ENCODE measurements at places on chromosomes 3 and 15.
A peak's percentile ranks its signal among the peaks of the same experiment; 100 is the strongest.

GRCh38 chr15:73755946-73756345, 2.8 kb upstream of the INSYN1 start:
- H3K4me3 ChIP-seq: no peak overlapping the region
- H3K27me3 ChIP-seq: no peaks in the 10 kb centered on the region
- no peak for DNase-seq
- H3K27ac ChIP-seq: no peak overlapping the region

DNA sequence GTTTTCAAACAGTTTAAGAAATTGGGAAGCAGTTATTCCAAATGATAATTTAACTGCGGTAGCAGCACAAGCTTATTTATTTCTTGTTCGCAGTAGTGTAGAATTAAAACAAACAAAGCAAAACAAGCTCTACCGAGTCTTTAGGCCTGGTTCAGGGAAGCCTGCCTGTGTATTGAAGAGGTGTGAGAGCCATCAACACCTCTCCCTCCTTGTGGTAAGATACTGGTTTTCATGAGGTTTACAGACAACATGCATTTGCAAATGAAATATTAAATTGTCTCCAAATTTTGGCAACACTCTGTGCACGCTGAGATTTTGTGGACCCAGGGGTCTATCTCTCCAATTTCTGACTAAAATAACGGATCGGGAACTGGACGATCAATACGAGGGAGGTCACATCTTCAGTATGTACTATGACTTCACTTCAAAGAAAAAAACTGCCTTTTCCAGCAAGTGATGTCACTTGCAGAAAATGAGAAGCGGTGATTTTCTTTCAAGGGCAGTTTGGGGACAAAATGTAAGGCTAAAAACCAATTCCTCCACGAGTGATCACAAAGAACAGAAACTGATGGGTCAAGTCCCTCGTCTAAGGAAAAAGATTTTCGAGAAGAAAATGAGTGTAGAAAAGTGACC, 721 bp downstream of the ATR start:
- H3K4me3 ChIP-seq: peak overlapping the region; percentile 96
- no peaks in the 10 kb centered on the region for H3K27me3 ChIP-seq

- no peaks in the 10 kb centered on the region for H3K4me1 ChIP-seq
- H3K4me3 ChIP-seq: no peak overlapping the region
- H3K27me3 ChIP-seq: no peaks in the 10 kb centered on the region
- peaks cover 7% of the 10 kb centered on the region for H3K36me3 ChIP-seq
- no peak for DNase-seq
- H3K27ac ChIP-seq: no peak overlapping the region
These were observed 50.7 kb downstream of the MAP6D1 start for GRCh38 chr3:183774631-183775030.

DNA sequence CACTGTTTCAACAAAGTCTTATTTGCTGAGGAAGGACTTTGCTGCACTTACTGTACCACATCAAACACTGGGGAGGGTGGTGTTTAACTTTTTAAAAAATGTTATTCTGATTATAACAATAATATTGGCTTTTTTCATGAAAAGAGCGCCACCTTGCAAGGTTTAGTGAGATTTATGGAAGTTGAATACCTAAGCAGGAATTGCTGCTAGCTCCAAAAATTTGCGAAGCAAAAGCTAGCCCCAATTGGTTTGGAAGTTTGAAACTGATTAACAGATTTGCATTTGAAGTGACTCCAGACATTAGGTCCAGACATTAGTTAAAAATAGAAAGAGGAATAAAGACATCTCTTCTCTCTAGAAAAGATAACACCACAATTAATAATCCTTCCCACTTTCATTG, 6.7 kb downstream of the ZIC1 start:
- no peak overlapping the region for H3K4me3 ChIP-seq
- no peak for DNase-seq
- no peaks in the 10 kb centered on the region for H3K36me3 ChIP-seq
- H3K4me1 ChIP-seq: no peaks in the 10 kb centered on the region
- H3K27ac ChIP-seq: no peak overlapping the region

DNA sequence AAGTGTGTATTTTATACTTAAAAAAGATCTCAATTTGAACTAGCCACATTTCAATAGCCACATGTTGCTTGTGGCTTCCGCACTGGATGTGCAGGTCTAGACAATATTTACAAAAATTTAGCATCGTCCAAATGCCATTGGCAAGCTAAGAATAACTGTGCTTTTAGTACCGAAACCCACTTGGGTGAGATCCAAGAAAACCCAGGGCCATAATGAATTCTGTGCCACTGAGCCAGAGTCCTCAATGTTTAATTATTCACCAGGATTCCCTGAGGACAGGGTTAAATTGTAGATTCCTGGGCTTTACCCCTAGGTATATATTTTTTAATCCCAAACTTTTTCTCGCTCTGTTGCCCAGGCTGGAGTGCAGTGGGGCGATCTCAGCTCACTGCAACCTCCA, 22.9 kb upstream of the PTPRG start:
- no peaks in the 10 kb centered on the region for H3K27me3 ChIP-seq
- no peak for DNase-seq
- no peak overlapping the region for H3K4me3 ChIP-seq
- no peak overlapping the region for H3K27ac ChIP-seq

GRCh38 chr15:69812861-69813261, 284.9 kb downstream of the TLE3 start:
- DNase-seq: no peak
- H3K4me1 ChIP-seq: no peaks in the 10 kb centered on the region
- no peak overlapping the region for H3K4me3 ChIP-seq
- no peak overlapping the region for H3K27ac ChIP-seq
- H3K27me3 ChIP-seq: no peaks in the 10 kb centered on the region
- H3K36me3 ChIP-seq: no peaks in the 10 kb centered on the region

DNA sequence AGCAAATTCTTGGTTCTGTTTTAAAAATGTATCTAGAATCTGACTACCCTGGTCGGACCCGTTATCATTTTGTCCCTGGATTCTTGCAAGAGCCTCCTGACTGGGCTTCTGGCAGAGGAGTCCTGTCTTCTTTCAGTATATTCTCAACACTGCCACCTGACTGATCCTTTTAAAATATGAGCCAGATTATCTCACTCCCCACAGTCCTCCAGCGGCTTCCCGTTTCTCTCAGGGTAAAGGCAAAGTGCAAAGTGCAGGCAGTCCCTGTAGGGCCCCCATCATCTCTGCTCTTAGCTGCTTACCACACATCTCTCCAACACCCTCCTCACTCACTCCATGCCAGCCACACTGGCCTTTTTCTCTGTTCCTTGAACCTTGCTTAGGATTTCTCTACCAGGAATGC, 28.4 kb downstream of the CRTC3 start:
- peaks cover 32% of the 10 kb centered on the region for H3K4me1 ChIP-seq
- H3K27me3 ChIP-seq: no peaks in the 10 kb centered on the region
- no peak overlapping the region for H3K4me3 ChIP-seq
- DNase-seq: peak; percentile 79

DNA sequence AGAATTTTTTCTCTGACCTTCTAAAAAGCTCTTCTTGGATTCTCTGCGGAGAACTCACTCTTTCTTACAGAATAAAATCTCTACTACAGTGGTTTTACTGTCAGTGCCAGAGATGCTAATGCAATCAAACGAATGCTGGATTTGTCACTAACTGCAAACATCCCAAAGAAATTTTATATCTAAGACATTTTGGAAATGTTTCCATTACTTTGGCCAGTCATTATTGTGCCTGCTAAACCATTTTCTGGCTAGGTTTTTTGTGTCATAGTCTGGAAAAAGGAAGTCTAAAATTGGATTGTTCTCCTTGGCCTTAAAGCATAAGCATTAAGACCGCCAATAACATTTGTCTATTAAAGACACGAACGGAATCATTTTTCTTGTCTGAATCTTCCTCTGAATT, 54.0 kb downstream of the PLOD2 start:
- H3K27me3 ChIP-seq: no peaks in the 10 kb centered on the region
- H3K4me1 ChIP-seq: no peaks in the 10 kb centered on the region
- no peak overlapping the region for H3K27ac ChIP-seq
- H3K36me3 ChIP-seq: no peaks in the 10 kb centered on the region
- H3K4me3 ChIP-seq: no peak overlapping the region

DNA sequence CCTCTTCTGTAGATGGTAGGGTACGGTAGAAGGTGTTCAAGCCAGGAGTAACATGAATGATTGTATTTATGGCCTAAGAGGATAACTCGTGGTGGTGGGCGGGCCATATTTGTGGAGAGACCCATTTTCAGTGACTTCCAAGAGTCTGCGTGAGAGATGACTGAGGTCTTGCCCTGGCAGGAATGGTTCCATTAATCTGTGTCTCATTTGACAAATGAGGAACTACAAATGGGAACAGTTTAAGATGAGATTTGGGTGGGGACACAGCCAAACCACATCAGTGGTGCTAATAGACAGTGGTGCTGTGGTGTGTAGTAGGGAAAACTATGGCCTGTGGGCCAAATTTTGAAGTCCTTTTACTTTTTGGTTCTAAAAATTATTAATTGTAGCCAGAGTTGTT, 47.1 kb downstream of the FLNB start:
- H3K27ac ChIP-seq: peak overlapping the region; percentile 76
- peaks cover 82% of the 10 kb centered on the region for H3K4me1 ChIP-seq
- no peak overlapping the region for H3K4me3 ChIP-seq
- no peaks in the 10 kb centered on the region for H3K36me3 ChIP-seq
- no peaks in the 10 kb centered on the region for H3K27me3 ChIP-seq
- no peak for DNase-seq

DNA sequence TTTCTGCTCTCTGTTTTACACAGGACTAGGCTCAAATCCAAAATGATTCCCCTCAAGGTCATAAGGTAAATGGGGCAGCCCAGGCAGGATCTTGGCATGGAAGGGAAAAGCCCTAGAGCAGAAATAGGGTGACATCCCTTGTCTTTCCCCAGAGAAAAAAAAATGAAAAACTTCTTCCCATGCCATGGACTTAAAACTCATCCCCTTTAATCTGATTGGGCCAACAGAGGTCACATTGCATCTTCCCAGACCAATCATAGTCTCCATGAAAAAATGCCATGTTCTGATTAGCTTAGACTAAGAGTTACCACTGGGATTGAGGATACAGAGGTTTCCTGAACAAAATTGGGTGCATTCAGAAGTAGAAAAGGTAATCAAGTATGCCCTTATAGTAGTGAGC, 241.3 kb upstream of the LRTM1 start:
- H3K4me1 ChIP-seq: no peaks in the 10 kb centered on the region
- no peak overlapping the region for H3K4me3 ChIP-seq
- DNase-seq: no peak
- H3K36me3 ChIP-seq: no peaks in the 10 kb centered on the region
- no peaks in the 10 kb centered on the region for H3K27me3 ChIP-seq

- no peak overlapping the region for H3K27ac ChIP-seq
- DNase-seq: no peak
- H3K4me3 ChIP-seq: no peak overlapping the region
- no peaks in the 10 kb centered on the region for H3K27me3 ChIP-seq
- no peaks in the 10 kb centered on the region for H3K36me3 ChIP-seq
- peaks cover 18% of the 10 kb centered on the region for H3K4me1 ChIP-seq
These were observed 27.2 kb upstream of the ABHD17C start for GRCh38 chr15:80667936-80668335.

- no peaks in the 10 kb centered on the region for H3K27me3 ChIP-seq
- H3K36me3 ChIP-seq: peaks cover 13% of the 10 kb centered on the region
These were observed 110.8 kb downstream of the LRIG1 start for GRCh38 chr3:66390013-66390412.

- H3K36me3 ChIP-seq: no peaks in the 10 kb centered on the region
- no peaks in the 10 kb centered on the region for H3K27me3 ChIP-seq
- H3K27ac ChIP-seq: no peak overlapping the region
- DNase-seq: no peak
- H3K4me1 ChIP-seq: no peaks in the 10 kb centered on the region
- H3K4me3 ChIP-seq: no peak overlapping the region
These were observed 22.7 kb downstream of the EBLN2 start for GRCh38 chr3:73084170-73084569.

- no peaks in the 10 kb centered on the region for H3K27me3 ChIP-seq
- H3K36me3 ChIP-seq: no peaks in the 10 kb centered on the region
These were observed 106.1 kb downstream of the EOMES start for GRCh38 chr3:27616031-27616430.

- H3K4me1 ChIP-seq: no peaks in the 10 kb centered on the region
- H3K36me3 ChIP-seq: no peaks in the 10 kb centered on the region
- H3K27ac ChIP-seq: no peak overlapping the region
These were observed 196.8 kb upstream of the MBNL1 start for GRCh38 chr3:152071924-152072323.

- peak overlapping the region; percentile 95 for H3K27ac ChIP-seq
- no peak overlapping the region for H3K4me3 ChIP-seq
- H3K36me3 ChIP-seq: peaks cover 3% of the 10 kb centered on the region
- peaks cover 64% of the 10 kb centered on the region for H3K4me1 ChIP-seq
- DNase-seq: peak; percentile 96
These were observed 28.4 kb downstream of the CCDC12 start for GRCh38 chr3:46947981-46948791.

DNA sequence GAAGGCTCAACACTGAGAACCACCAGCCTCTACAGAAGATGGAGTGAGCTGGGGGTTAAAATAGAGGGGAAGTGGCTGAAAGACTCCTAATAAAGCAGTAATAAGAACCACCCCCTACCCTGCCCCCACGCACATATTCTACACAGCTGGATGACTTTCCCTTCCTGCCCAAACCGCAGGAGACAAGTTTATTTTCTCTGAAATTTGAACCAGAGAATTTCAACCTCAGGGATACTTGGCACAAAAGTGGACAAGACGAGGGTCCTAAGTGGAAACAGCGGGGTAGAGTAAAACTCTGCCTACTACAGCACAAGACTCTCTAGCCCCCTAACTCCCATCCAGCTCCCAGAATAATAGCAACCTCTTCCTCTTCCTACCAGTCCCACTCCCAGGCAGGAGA, 28.4 kb downstream of the USF3 start:
- peaks cover 21% of the 10 kb centered on the region for H3K4me1 ChIP-seq
- no peaks in the 10 kb centered on the region for H3K27me3 ChIP-seq
- no peak overlapping the region for H3K27ac ChIP-seq
- no peak overlapping the region for H3K4me3 ChIP-seq

- no peak for DNase-seq
- no peak overlapping the region for H3K27ac ChIP-seq
- H3K36me3 ChIP-seq: no peaks in the 10 kb centered on the region
- H3K4me3 ChIP-seq: no peak overlapping the region
- H3K27me3 ChIP-seq: no peaks in the 10 kb centered on the region
These were observed 192.6 kb upstream of the MBNL1 start for GRCh38 chr3:152076148-152076547.
